Cortex of kidney (tissue), 1 donor: ENCODE measurements at places on chromosomes 12 and 14.

DNA sequence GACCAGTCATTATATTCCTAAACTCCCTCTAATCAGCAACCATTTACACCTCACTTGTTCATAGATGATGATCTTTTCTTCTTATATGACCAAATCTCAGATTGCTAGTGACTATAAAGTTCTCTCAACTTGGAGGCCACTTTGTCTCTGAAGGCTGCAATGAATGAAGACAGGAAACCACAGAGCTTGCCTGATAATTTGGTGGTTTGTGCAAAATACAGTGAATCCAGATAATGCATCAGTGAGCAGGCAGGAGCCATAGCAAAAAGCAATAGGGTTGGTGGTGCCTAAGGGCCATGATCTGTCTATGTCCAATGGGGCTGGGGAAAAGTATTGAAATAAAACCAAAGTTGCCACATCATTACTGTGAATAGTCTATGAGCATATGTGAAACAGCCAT, 123.8 kb upstream of the LRFN5 start:
- no peak for DNase-seq

GRCh38 chr14:50603565-50603964, 43.6 kb downstream of the ATL1 start:
- no peak for DNase-seq

GRCh38 chr12:43022838-43023237, 433.3 kb upstream of the PRICKLE1 start:
- no peak for DNase-seq

- DNase-seq = no peak
These were observed 4.9 kb downstream of the CD9 start for GRCh38 chr12:6205144-6205539.

DNA sequence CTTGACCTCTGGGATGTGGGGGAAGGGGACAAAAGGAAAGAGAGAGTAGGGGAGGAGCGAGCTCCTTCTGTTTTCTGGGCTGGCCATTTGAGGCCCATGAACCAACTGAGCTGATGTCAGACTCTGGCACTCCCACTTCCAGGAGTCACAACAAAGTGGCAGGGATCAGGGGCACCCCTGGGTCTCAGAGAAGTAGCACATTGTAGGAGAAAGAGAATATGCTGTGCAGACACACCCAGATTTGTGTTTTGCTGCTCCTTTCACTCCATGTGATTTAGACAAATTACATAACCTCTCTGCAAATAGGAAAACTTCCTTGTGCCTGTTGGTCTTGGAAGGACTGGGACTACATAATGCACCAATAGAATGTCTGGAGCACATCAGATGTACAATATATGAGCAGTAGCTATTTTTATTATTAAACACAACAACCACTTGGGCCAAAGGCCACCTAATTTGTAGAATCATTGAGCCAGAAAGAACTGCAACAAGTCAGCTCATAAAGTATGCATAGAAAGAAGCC, 265.5 kb downstream of the ZFP36L1 start:
- DNase-seq = no peak

DNA sequence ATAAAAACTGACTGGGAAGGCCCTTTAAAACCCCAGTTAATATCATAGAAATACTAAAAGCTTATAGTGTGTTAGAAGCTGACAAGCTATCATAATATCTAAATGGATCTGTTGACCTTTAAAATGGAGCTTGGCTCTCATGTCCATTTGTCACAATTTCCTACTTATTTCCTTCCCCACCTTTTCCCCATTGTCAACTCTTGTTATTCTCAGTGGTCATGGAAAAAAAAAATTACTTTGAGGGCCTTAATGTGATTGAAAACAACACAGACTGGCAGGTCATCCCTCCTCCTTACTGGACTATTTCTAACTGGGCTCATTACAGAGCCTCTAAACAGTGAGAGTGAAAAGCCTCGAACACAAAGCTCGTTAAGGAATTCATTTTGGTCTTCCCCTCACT, 13.7 kb upstream of the WNK1 start:
- no peak for DNase-seq

- no peak for DNase-seq
These were observed 199.0 kb downstream of the RAD51B start for GRCh38 chr14:68018598-68018997.
